A172 (cell line): ENCODE measurements at places on chromosomes 3 and 15.

GRCh38 chr3:5005367-5005766 is 26.1 kb downstream of the BHLHE40 start:
- DNase-seq = no peak

DNA sequence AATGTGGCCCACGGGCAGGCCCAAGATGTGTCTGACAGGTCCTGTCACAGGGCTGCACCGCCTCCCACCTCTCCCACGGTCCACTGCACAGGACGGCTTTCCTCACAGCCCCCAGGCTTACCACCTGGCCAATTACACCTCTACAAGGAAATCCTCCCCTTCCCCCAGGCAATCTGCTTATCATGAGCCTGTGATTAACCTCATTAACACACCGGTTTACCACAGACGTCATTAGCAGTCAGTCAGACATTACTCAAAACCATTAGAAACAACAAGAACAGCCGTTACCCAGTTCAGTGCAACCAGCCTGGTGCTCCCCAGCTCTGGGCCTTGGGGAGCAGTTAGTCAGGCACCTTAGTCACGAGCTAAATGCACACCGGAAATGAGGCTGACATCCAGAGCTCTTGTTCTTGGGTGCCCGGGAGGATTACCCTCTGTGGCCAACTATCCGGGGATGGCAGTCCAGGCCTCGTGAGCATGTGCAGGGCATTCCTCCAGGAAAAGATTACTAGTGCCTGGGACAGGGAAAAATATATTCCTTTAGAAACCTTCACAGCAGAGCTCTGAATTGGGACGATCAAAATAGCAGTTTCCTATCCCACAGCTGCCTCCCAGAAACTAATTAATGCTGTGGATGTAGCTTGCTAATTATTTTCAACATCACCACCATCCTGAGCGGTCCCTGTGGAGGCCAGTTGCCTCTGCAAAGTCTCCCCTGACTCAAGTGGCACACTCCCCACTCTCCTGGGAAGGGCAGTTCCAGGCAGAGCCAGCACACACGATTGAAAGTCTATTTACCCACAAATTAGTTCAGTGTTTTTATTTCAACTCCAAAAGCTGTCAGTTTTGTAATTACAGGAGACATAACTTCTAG is 117.4 kb upstream of the ZBED2 start:
- peak; percentile 90 for DNase-seq

DNA sequence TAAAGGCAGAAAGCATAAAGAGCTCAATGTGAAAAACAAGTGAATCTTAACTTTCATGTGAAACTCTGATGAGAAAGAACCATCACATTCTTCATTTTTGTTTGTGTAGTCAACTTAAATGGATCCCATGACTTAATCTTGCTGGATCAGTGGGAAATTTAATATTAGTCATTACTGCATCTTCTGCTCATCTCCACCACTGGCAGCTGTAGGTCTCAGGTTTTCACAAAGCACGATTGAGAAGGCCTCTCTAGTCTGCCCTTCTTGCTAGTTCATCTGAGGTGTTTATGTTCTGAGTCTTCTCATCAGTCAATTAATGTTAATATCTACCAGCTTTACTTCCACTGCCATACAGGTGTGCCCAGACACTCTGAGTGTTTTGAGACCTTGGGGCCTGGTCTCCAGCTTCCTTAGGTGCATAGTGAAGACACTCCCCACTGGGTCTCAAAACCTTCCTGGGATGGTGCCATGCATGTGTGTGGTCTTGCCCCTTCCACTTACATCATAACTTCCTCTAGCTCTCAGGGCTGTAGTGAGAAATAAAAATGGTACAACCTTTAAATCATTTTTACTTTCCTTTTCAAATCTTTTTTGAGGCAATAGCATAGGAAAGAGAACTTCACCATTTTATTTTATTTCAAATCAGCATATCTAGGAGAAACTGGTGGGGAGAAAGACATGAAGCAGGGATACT is 421.6 kb upstream of the CBLB start:
- DNase-seq = no peak

DNA sequence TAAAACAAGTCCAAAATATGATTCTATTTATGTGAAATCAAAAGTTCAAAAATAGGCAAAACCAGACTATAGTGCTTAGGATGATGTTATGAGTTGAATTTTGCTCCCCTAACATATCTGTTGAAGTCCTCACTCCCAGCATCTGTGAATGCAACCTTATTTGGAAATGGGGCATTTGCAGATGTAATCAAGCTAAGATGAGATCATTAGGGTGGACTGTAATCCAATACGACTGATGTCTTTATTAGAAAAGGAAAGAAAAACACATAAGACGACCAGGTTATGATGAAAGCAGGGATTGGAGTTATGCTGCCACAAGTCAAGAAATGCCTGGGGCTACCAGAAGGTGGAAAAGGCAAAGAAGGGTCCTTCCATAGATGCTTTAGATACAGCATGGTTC is 110.5 kb upstream of the CCDC39 start:
- no peak for DNase-seq

DNA sequence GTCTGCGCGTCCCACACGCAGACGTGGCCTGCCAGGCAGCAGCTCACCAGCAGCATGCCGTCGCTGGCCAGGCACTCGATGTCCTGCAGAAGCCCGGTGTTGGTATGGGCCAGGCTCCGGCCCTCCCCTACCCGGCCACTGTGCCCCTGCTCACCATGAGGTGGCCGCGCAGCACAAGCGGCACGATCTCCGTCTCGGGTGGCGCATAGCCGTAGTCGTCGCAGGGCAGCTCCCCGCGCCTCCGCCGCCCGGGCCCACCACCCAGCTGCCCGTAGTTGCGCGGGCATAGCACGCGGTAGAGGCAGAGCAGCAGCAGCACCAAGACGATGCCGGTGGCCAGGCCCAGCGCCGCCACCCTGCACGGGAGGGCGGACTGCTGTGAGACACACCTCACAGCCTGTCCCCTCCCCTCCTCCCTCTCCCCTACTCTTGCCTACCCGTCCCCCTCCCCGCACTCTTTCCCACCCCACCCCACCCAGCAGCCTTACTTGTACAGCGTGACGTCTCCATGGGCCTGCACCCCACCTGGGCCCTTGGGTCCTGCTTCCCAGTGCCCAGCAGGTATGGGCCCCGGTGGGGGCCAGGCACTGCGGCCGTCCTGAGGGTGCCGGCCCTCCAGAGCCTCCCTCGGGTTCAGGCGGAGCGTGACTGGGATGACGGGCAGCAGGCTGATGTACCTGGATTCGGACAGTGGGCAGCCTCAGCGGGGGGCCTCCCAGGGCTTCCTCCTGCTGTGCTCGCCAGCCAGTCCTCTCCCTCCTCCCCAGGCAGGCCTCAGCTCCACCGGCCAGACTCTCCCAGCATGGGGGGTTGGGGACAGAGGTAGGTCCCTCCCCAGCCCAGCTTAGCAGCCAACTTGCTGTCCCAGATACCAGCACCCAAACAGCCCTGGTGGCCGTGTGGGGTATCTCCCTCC is 37.6 kb downstream of the PTPN23 start:
- DNase-seq = no peak

DNA sequence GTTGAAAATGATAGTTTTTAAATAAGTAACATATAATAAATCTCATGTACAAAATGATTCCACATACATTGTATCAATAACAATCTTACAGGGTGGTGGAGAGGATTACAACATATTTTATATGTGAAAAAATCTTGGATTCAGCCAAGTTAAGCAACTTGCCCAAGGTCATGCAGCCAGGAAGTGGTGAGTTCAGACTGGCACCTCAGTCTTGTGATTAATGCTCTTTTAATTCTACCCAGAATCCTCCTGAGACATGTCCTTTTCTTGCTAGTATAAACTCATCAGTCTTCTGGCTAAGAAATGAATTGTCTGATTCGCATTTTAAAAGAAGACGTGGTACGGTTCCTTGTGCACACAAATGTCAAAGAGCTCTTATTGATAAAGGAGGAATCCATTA is 4.5 kb upstream of the MYRIP start:
- no peak for DNase-seq

GRCh38 chr15:59862191-59863155 is 141.6 kb upstream of the FOXB1 start:
- DNase-seq = no peak

DNA sequence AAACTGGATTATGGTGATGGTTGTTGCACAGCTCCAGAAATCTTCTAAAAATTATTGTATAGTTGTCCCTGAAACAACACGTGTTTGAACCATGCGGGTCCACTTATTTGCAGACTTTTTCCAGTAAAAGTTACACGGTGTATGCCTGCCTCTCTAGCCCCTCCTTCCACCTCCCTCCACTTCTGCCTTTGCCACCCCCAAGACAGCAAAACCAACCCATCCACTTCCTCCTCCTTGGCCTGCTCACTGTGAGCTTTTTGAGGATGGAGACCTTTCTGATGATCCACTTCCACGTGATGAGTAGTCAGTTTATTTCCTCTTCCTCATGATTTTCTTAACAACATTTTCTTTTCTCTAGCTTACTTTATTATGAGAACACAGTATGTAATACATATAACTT is 5.4 kb downstream of the CYFIP1 start:
- DNase-seq = no peak

DNA sequence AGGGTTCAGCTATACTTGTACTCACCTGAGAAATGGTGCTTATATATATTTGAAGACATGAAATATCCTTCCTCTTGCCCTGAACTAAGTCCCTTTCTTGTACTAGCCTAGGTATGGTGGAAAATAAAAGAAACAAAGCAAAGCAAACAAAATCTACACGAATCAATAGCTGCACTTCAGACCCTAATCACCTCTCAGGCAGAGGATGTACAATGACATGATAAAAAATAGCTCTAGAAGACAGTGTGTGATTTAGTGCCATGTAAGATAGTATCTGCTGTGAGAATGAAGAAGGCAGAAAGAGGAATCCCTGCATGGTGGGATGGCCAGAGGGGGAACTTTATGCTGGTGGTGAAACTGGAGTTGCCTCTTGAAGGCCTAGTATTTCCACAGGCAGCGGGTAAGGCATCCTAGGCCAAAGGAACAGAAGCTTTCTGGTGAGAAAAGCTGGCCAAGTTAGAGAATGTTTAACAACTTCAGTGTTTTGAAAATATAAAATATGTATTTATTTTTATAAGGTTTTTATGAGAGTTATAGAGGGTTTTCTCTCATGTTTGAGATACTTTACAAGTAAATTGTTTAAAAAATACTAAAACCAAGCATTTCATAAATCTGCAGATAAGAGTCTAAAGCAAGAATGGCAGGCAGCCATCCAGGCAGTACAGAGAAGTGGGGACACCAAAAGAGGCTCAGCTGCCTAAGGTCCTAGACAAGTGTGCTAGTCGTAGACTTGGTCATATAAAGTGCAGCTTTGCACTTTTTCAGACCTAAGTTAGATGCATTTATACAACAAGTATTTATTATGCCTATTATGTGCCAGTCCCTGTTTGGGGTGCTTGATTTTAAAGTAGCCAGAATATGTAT is 14.9 kb downstream of the LEKR1 start:
- no peak for DNase-seq
